T-helper 17 cell (primary cell): ENCODE measurements at places on chromosomes 16 and 17.

- no peak for DNase-seq
Measured at GRCh38 chr16:72287649-72288048, 115.7 kb upstream of the PMFBP1 start.

- DNase-seq = no peak
Measured at GRCh38 chr17:4499431-4500190, 930 bp downstream of the SPNS2 start.

- no peak for DNase-seq
Measured at GRCh38 chr17:34156741-34157589, 98.1 kb upstream of the CCL2 start.

- DNase-seq = no peak
Measured at GRCh38 chr16:81711657-81712319, 67.3 kb upstream of the PLCG2 start.

GRCh38 chr17:2852221-2852620 is 56.0 kb downstream of the RAP1GAP2 start:
- DNase-seq = no peak
